ENCODE measurements at places on chromosomes 7 and 10.

- no peak for DNase-seq
These were observed 13.0 kb downstream of the BCAP29 start for GRCh38 chr7:107593025-107593410.

GRCh38 chr7:44678101-44678470 is 70.6 kb upstream of the ZMIZ2 start:
- no peak for DNase-seq

DNA sequence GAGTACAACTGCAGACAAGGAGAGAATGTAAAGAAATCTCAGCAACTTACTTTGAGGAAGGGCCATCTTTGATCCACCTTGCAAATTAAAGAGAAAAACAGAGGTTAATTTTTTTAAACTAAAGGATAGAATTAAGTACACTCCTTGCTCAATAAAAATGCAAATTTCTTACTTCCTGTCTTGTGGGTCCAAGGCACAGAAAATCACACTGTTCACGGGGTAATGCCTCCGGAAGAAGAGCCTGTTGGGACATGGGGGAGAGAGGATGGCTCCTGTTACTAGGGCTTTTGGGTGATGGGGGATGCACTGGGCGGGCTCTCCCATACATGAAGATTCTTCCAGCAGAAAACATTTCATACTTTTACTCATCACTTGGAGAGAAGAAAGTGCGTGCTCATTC is 301.8 kb downstream of the TNS3 start:
- no peak for DNase-seq

GRCh38 chr7:102431617-102432298 is 1.6 kb upstream of the ORAI2 start:
- DNase-seq, result no peak

DNA sequence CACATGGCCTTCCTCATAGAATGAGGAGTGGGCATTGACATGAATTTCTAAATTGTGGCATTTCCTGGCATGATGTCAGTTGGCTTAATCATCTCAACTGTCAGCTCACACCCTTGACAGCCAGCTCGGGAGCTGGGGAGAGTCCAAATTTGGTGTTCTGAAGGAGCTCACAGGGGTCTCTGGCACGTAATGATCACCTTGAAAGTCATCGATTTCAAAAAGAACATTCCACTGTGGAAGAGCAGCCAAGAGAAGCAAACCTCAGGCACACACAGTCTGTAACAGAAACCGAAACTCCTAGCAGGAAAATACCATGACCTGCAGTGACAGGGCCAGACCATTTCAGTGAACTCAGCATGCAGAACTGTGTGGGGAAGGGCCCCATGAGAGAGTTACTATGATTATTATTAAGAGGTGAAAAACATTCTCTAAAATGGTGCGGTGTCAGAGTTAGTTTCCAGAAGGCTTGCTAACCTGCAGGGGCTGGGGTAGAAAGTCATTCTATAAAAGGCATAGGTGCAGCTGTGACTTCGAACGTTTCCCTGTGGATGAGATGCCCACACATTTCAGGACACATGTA is 26.4 kb upstream of the KLF6 start:
- peak; percentile 85 for DNase-seq

GRCh38 chr7:3980300-3980643 is 679.2 kb downstream of the SDK1 start:
- DNase-seq, result no peak

GRCh38 chr7:19284136-19284535 is 138.9 kb upstream of the FERD3L start:
- DNase-seq, result no peak

DNA sequence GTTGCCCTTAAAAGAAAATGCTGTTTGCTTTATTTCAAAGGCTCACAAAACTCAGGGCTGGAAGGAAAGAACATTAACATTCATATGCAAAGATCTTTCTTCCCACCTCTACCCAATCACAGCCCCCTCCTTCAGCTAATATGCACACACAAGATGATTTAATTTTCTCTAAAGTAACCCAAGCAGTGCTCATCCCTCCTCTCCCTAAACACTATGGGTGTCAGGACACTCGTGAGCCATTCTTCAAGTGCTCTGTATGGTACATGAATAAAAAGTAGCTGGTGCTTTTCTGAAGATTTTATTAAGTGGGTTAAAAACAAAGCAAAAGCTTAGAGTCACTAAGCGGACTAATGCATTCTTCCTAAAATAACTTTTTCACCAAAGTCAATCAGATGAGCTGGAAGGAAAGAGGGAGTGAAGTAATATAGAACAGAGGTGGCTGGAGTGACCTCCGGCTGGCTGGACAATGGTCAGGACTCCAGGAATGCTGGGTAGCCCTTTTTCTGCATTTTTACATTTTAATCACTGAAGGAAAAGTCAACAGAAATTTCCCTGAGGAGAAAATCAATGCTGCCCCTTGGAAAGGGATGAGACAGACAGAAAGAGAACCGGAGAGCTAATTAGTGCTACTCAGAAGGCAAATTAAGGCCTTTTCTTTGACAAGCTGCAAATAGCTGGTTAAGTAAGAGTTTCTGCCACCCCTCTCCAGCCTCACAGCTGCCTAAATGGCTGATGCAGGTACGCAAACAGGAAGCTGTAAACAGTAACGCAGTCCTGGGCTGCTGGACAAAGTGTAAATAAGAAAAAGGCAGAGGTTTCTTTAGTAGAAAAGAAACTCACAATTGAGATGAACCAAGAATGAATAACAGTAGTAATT is 6.6 kb downstream of the DGKI start:
- DNase-seq, result no peak

DNA sequence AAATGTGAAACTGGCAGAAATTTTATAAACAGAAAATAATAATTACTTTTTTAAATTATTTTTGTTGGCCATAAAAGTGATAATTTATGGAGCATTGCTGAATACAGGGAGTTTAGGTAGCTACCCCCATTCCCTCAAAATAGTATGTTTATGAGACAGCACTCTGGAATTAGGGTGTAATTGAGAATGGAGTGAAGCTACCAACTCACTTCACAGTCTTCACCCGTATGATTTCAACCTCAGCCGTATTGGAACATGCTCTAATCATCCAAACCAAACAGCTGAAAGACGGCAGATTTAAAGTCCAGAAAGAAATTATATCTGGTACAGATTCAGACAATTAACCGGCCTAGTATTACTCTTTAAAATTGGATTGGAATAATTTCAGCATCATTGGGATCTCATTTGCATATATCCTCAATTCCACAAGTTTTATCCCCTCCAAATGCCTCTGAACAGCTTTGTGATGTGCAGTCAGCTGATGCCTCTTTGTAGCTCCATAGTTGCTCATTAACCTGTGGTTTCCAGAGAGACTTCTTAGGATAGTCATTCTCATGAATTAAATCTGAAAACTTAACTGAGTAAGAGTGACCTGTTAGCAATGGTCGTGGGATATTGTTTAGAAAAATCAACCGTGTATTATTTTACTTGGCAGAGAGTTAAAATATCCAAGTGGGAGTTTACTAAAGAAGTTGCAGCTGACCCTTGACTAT is 59.1 kb upstream of the GJD4 start:
- no peak for DNase-seq

DNA sequence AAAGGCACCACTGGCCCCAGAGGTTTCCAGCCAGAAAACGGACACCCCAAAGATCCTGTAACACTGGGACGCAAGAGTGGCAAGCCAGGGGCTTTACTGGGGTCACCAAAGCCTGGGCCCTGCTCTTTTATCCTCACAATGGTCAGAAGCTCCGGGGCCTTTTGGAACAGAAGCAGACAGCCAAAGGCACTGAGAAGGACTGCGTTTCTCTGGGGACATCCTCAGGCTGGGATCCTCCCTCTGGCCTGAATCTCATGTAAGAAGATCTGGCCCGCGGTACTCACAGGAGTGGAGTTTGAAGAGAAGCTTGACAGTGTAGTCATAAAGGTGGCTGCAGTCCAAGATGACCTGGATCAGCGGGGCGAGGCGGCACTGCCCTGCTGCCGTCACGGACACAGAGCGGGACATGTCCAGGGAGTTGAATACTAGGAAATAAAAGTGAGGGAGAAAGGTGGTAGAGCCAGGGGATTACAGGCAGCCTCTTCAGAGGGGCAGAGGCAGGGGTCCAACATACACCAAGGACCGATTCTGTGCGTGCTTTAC is 81.4 kb downstream of the SPDYE5 start:
- DNase-seq, result no peak

DNA sequence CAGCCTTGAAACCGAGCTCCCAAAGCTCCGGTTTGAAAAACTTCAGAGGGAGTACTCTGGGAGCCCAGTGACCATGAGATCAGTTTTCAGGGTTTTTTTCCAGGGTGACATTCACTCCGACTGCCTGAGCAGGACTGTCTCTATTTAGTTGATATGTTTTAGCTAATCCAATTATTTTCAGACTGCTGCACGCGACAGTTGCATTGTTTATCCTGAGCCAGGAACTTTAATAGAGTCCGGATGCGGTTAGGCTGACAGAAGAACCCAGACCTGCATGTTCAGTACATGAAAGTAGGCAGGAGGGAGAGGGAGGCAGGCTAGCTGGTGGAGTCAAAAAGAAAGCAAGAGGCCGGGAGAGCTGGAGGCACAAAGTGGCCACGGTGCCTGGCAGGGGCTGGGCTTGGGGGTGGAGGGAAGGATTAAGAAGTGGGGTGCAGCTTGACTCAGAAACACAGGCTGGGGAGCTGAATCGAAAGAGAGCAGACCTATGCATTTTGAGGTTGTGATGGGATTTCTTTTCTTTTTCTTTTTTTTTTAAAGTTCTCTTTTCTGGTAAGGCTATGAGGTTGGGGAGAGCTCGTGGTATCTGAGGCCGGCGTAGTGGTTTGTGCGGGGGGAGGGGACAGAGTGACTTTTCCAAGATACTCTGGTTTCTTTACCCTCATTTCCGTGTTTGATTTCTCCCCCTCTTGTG is 5.7 kb downstream of the GATA3 start:
- peak; percentile 69 for DNase-seq

- DNase-seq, result no peak
These were observed 37.6 kb downstream of the NDUFB2 start for GRCh38 chr7:140734096-140734495.

DNA sequence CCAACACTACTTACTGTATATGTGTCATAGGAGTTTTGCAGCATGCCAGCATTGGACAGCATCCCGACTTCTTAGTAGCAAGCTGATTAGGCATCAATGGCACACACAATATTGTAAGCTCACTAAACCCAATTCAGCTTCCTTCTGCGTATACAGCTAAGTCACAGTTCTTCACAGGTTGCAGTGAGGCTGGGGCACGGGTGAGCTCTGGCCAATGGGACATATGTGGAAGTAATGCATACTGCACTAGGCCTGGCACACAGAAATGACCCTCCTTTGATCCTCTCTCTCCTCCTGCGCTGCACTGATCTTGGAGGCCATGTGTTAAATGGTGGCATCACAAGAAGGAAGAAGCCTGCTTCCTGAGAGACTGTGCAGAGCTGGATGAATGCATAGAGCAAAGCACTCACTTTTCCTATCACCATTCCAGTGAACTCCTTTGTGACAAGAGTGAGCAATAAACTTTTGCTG is 11.9 kb downstream of the RAB11FIP2 start:
- no peak for DNase-seq

DNA sequence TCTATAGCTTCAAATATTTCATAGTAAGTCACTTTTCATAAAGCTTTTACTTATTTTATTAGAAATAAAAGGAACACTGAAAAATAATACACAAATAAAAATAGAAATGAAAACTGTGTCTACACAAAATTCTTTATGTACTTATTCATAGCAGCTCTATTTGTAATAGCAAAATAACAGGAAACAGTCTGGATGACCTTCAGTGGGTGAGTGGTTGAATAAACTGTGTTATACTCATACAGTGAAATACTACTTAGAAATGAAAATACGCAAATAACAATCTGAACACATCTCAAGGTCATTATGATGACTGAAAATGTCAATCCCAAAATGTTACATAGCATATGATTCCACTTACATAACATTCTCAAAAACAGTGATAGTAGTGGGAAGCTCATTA is 138.7 kb upstream of the PCLO start:
- DNase-seq, result no peak

GRCh38 chr7:138158739-138159528 is 82.7 kb downstream of the AKR1D1 start:
- no peak for DNase-seq

- DNase-seq, result peak; percentile 92
These were observed at the start of gene ZC3HAV1 for GRCh38 chr7:139109188-139109982. Gene ZC3HAV1, minus strand, starts transcription at chr7:139109720. Its CDS starts 389 bp downstream, at chr7:139109331.

DNA sequence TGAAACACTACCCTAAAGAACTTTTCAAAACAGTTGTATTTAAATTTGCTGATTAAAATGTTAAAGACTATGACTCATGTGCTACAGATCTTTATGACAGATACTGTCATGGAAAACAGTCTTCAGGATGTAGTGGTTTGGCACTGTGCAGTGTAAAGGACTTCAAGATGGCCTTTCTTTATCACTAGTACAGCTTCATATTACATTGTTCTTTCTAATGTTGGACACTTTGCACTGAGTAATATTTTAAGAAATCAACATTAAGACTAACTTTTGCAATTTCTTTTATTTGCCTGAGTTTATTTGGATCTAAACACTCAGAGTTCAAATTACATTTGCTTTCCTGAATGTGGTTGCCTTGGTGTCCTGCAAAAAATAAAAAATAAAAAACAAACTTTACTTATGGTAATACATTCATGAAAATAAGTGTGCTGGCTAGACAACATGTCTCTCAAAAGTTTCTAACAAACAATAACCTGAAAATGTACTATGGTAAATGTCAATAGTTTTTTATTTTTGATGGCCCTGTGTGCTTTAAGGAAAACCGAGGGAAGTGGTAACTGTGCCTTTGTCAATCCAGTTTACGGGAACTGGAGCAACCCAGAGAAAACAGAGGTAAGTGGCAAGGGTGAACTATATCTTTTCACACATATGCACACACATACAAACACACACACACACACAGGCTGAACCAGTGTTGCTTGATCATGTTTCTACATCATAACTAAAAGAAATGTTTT is 85.9 kb upstream of the PLXDC2 start:
- peak; percentile 72 for DNase-seq

DNA sequence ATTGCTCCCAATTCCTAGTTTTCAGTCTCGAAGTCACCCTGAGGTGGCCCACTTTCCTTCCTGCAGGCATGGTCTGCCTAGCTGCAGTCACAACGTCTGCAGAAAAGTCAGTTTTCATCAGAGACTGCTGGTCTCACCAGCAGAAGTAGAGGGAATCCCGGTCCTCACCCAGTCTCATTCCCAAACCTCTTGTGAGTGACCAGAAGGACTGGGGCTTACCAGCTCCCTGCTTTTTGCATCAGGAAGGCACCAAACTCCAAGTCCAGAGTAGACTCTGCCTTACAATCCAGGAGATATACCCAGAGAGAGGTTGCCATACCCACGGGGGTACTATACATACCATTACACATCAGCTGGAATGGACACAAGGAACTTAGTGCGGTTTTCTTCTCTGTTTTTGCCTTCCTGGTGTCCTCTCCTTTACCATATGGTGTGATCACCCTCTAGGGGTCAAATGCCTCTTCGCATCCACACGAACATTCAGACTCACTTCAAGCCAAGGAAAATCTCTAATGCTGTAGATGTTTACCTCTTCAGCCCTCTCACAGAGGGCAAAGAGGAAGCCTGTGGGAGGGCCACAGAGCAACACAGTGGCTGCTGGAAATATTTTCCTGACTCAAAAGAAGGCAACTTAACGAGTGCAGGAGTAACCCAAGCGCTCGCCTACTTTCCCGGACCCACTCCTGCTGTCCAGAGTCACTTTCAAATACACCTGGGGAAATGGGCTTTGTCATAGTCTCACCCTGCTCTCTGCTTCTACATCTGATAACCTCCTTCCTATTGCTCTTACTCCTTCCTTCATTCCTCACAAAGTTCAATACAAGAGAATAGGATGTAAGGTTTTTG is 220.9 kb downstream of the C7orf25 start:
- peak; percentile 47 for DNase-seq

GRCh38 chr7:48904975-48905374 is 19.4 kb upstream of the CDC14C start:
- DNase-seq, result peak; percentile 16
